Natural killer cell (primary cell): ENCODE measurements at places on chromosomes 2 and 18.

GRCh38 chr2:215105607-215106354, 32.6 kb downstream of the ABCA12 start:
- no peak for DNase-seq

GRCh38 chr2:191522478-191523120, 155.3 kb upstream of the NABP1 start:
- DNase-seq: no peak

GRCh38 chr18:25503567-25504081, 151.7 kb upstream of the ZNF521 start:
- DNase-seq: no peak

- no peak for DNase-seq
These were observed 9.7 kb downstream of the ERMN start for GRCh38 chr2:157315901-157316300.

- no peak for DNase-seq
These were observed 10.4 kb downstream of the TMEM87B start for GRCh38 chr2:112065486-112065885.

- peak; percentile 58 for DNase-seq
These were observed 597 bp downstream of the RNF103 start for GRCh38 chr2:86623043-86623493.
